GM23248 (cell line): ENCODE measurements at places on chromosomes 12 and 14. TPM values are rescaled to one million over a fixed set of nuclear protein-coding genes. Genes with fewer than 3 reads are reported as not detected.
A peak's percentile ranks its signal among the peaks of the same experiment; 100 is the strongest.

TSPAN19 gene
- total RNA-seq: not detected in 2 replicates

DNA sequence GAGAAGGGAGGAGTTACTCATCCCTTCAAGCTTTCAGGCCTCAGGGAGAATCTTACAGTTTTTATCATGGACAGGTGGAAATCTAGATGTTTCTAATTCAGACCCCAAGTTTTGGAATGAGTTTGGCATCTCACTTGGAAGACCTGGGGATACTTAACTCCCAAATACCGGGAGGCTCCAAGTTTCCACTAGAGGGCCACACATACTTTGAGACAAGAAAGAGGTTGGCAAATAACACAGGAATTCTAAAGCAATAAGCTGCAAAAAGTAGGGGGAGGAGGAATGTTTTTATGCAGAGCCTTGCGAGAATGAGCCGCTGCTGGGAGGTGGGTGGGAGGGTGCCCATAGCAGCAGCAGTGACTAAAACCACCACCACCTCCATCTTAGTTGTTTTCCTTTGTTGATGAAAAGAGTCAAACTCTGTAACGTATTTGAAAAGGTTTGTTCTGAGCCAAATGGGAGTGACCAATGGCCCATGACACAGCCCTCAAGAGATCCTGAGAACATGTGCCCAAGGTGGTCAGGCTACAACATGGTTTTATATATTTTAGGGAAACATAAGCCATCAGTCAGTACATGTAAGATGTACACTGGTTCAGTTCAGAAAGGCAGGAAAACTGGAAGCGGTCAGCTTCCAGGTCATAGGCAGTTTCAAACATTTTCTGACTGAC lies 34.2 kb upstream of the RNASE1 start:
- DNase-seq: peak; percentile 65

DNA sequence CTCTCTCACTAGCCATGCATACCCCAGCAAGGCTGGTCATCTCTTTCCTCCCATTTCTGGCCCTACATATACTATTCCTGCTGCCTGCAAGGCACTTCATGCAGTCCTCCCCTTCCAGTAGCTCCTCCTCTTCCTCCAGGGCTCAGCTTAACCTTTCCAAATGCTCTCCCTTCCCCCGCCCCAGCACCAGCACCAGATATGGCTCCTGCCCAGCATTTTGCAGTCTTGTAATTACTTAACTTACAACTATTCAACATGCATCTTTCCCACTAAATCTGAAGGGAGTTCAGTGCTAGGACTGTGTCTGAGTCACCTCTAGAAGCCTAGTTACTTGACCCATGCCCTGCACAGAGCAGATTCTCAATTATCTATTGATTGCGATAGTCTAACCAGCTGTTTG lies 1.8 kb upstream of the FBXO21 start:
- peak; percentile 4 for DNase-seq

GRCh38 chr12:76303989-76304460 lies 44.2 kb downstream of the BBS10 start:
- no peak for DNase-seq

GRCh38 chr12:2286461-2287131 lies 233.8 kb downstream of the CACNA1C start:
- peak; percentile 87 for DNase-seq
